ENCODE measurements at places on chromosomes 7 and 10.

- DNase-seq, result no peak
These were observed 455.0 kb downstream of the GFRA1 start for GRCh38 chr10:115818012-115818411.

GRCh38 chr7:82294382-82294784 is 149.2 kb downstream of the CACNA2D1 start:
- no peak for DNase-seq

GRCh38 chr10:4813023-4813422 is 13.0 kb upstream of the AKR1E2 start:
- DNase-seq, result no peak

- no peak for DNase-seq
These were observed 139.7 kb upstream of the ABCB5 start for GRCh38 chr7:20475756-20476155.

DNA sequence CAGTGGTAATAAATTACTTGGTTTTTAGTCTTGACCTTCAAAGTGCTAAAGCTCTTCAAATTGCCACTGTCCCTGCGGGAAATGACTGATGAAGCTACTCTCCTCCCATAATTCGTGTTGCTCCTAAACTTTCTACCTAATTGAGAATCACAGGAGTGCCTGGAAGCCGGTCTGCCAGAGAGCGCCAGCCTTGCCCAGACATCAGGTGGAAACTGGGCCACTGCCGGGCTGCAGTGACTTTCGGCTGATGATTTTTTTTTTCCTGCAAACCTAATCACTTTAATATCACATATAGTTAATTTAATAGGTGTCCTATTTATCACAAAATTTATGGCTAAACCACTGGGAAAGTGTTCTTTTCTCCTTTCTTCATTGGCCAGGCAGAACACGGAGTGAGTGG is 59.6 kb upstream of the UBE3C start:
- no peak for DNase-seq

DNA sequence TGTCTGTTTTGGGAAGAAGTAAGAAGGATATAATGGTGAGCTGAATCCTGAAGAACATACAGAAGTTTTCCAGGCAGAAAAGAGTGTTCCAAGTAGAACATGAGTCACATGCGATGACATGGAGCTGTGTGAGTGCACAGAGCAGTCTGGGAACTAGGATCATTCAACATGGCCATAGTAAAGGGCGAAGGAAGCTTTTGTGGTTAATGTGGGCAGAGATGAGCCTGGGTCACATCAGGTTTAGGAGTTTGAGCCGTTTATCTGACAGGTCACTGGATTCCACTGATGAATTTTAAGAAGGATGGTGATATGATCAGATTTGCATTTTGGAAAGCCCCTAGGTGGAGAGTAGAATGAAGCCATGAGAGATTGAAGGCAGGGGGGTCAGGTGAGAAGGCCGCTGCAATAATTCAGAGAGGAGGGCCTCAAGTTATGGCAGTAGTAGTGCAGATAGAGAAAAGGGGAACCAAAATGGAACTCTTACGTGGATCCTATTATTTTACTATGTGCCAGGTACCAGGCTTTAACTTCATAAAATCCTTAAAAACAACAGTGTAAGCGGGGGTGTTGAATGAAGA is 171.3 kb downstream of the RNLS start:
- DNase-seq, result no peak

- DNase-seq, result no peak
These were observed 148.4 kb upstream of the KAT6B start for GRCh38 chr10:74677951-74678350.

- DNase-seq, result no peak
These were observed 10.6 kb downstream of the ZMIZ2 start for GRCh38 chr7:44759246-44759645.

- DNase-seq, result no peak
These were observed 142.3 kb downstream of the KAT6B start for GRCh38 chr10:74968667-74969061.

DNA sequence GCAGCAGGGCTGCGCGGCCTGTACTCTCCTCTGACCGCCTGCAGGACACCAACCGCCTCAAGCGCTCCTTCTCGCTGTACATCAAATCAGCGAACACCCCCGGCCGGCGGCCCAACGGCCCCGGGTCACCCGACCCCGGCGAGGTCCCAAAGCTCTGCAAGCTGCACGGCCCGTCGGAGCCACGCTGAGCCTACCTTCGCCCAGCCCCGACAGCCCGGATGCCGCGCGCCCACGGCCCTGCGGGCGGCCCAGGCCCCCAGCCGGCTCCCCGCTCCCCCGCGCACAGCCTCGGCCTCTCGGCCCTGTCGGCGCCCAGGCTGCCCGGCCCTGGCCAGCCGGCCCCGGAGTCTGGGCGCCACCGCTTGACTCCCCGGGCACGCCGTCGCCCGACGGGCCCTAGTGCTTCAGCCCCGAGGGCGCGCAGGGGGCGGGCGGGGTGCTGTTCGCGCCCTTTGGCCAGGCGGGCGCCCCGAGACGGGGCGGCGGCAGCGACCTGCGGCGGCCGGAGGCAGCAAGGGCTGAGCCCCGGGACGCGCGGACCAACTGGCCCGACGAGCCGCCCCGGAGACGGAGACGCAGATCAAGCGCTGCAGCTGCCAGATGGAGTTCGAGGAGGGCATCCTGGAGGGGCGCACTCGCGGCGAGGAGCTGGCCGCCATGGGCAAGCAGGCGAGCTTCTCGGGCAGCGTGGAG is 11.1 kb upstream of the SEC24C start:
- no peak for DNase-seq

- DNase-seq, result peak; percentile 22
These were observed 11.7 kb downstream of the RPA3 start for GRCh38 chr7:7706556-7707172.

GRCh38 chr10:45075216-45075615 is 74.5 kb downstream of the ZNF22 start:
- no peak for DNase-seq

DNA sequence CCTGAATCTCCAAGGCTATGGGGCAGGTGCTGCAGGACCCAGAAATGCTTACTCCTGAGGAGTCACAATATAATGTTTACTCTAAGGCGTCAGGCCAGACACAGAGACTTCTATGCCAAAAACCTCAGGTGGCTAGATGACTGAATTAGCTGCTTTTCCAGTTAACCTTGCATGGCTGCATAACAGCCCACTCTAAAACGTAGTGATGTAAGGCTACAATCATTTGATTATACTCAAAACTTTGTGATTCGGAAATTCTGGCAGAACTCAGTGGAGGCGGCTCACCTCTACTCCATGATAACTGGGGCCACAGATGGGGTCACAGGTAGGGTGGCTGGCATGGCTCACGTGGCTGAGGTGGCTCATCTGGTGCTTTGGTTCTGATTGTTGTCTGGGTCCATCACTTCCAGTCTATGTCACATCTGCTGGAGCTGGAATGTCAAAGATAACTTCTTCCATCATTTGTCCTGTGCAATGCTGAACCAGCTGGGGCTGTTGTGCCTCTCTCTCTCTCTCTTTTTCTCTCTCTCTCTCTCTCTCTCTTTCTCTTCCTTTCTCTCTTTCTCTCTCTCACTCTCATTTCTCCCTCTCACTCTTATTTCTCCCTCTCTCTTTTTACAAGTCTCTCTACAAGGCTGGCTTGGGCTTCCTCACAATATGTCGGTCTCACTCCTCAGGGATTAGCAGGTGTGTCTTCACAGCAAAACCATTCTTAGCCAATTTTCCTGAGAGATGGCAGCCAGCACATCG is 11.8 kb downstream of the TMEM72 start:
- no peak for DNase-seq

GRCh38 chr10:133554600-133554999 is 10.8 kb downstream of the SYCE1 start:
- no peak for DNase-seq

- DNase-seq, result no peak
These were observed 242.9 kb downstream of the PTEN start for GRCh38 chr10:88106366-88106765.

DNA sequence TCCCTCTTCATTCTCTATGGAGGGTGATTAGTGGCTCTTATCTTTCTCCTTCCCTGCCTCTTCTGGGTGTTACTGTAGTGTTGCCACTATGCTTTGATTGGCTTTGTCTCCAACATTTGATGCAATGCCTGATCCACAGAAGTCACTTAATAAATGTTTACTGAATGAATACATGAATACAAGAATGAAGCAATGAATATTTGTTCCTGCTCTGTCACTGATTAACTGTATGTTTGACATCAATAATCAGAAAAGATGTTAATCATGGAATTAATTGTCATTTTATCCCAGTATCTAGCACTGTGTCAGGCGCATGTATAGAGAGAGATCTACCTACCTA is 4.3 kb downstream of the ANK3 start:
- DNase-seq, result no peak

- DNase-seq, result no peak
These were observed 99.5 kb downstream of the CYTH3 start for GRCh38 chr7:6172910-6173295.

DNA sequence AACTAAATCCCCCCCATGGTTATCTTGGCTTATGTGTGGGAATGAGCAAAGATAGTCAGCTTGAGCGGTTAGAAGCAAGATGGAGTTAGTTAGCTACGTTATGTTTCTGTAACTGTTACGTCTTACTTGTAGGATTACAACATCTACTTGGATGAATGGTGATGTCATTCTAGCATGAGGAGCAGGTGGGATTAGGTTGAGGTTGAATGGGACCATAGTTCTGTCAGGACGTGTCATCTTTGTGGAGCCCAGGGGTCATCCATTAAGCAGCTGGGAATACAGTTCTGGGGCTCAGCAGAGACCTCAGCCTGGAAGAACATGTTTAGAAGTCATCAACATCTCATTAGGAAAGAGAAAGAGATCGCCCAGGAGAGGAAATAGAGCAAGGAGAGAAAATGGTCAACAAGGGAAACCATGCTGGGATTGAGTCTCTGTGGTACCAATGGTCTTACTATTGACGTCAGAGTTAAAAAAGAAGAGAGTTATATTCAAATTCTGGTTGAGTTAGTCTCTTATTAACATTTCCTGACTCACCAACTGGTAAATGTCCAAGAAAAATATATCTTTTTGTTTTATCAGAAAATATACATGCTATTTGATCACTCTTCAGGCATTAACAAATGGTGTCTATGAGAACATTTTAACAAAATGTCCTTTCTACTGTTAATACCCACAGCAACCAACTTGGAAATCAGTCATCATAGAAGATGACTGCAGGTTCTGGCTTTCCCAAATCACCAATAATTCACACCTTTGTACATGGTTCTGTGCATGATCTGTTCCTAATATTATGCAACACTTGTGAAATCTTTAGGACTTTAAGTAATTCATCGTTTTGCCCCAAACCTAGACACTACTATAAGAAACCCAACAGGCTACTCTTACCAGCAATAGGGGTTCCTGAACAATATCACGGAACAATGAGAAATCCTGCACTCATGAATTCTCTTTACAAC is 96.9 kb downstream of the KIAA1217 start:
- DNase-seq, result no peak

GRCh38 chr7:27173956-27174873 is at the start of gene HOXA10:
HOXA10 (minus strand) TSS chr7:27174320; CDS start chr7:27174306, 14 bp downstream.
- peak; percentile 71 for DNase-seq

GRCh38 chr7:47941136-47941844 is 7.0 kb downstream of the PKD1L1 start:
- DNase-seq, result no peak

- DNase-seq, result no peak
These were observed 191.9 kb downstream of the ETV1 start for GRCh38 chr7:13797545-13797944.

DNA sequence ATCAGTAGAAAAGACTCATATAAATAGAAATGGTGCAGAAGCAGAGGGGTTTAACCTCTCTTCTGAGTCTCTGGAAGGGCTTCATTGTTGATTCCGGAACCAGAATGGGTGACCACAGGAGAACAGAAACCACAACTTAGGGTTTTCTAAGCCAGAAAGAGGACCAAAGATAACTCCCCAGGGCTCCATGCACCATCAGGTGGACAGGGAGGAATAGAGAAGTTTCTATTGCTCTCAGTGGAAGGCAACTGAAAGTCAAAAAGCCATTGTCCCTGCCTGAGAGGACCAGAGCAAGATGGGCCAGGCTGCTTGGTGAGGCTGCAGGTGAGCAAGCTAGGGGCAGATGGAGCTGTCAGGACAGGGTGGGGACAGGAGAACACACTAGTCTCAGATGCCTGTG is 14.6 kb upstream of the NPS start:
- DNase-seq, result no peak

DNA sequence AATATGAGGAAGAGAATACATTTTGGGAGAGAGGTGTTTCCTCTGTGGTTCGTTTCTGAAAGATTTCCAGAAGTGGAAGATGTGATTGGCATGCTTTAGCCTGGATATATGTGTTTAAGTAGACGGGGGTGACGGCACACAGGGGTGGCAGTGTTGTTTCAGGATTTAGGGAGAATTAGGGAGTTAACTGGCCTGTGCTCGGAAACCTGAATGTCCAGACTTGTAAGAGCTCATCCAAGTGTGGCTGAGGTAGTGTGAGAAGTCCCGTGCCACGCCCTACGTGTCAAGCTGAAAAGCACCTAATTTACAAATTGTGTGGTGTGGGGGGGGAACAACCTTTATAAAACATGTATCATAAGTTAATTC is 1.1 kb downstream of the RALA start:
- DNase-seq, result no peak

GRCh38 chr10:97726636-97727178 is 10.2 kb upstream of the ZFYVE27 start:
- DNase-seq, result no peak

DNA sequence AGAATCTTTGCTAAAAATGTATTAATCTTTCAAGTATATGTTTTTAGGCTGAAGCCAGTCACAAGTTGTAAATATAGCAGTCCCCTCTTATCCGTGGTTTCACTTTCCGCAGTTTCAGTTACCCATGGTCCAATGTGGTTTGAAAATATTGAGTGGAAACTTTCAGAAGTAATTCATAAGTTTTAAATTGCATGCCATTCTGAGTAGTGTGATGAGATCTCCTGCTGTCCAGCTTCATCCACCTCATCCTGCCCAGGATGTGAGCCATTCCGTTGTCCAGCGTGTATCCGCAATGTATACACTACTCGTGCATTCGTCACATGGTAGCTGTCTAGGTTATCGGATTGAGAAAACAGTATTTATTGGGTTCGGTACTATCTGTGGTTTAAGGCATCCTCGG is 12.2 kb downstream of the PDCD4 start:
- no peak for DNase-seq

DNA sequence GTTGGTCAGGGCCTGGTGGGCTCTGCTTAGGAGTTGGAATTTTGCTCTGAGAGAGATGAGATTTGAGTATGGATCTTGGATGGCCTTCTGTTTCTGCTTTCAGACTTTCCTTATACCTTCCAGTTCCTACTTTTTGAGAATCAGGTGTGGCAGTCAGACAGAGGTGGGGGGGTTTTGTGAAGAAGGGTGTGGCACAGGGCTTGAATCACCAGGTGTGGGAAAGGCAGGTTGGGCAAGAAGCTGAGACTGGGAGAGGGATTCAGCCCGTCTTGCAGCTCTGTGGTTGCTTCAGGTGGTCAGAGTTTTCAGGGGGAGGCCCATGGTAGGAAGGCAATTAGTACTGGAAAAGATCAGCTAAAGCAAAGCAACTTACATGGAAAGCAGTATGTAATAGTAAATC is 340.2 kb downstream of the LRMDA start:
- DNase-seq, result no peak

- no peak for DNase-seq
These were observed 43.5 kb downstream of the PRTFDC1 start for GRCh38 chr10:24908793-24909423.

GRCh38 chr7:98294326-98294725 is 12.8 kb downstream of the BRI3 start:
- DNase-seq, result no peak

- DNase-seq, result no peak
These were observed 799 bp downstream of the INTS1 start for GRCh38 chr7:1503390-1503789.

- no peak for DNase-seq
These were observed 7.7 kb downstream of the PON2 start for GRCh38 chr7:95427166-95427565.
